ENCODE measurements at places on chromosomes 1 and 21.

- DNase-seq, result peak; percentile 36
Observed at GRCh38 chr1:220803401-220804201, 16.9 kb downstream of the MTARC1 start.

DNA sequence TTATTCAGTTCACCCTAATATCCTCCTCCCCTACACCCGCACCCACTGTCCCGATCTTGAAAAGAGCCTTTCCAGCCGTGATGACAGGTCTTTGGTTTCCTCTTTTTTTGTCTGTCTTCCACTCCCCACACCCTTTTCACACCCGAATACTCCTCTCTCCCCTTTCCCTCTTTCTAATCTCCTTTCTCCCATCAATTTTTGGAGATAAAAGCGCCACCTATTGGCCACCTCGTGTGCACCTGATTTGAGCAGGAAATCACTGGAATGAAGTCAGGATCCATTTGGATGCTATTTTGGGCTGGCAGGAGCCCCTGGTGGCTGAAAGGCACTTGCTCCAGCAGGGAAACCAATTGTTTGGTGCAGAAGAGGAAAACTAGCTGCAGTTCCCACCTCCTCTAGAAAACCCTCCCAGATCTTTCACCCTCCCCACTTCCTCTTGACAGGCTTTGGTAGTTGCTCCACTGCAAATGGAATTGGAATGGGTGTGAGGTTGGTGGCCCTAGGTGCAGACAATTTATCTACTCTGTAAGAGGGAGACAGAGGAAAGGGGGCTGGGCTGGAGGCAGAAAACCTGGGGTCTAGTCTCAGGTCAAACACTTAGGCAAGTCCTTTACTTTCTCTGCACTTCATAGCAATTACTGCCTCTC, 8.4 kb downstream of the FOXE3 start:
- DNase-seq, result no peak

GRCh38 chr1:241637604-241638003, 2.6 kb downstream of the CHML start:
- DNase-seq, result no peak

DNA sequence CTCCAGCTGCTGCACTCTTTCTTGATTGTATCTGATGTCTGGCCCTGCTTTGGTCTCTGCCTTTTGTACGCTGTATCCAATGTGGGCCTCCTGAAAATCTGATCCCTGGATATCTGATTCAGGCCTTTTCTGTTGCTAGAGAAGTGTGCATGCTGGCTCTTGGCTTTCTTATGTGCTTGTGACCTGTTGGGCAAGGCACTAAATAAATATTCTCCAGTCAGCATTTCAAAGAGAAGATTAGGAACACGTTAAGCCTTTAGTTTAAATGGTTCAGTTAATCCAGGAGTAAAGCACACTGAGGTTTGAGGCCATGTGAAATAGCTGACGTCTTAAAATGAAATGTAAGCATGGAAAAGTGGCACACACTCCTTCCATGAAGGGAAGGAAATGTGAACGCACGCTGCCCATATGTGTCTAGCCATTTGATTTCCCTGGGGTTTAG, 9.3 kb upstream of the F3 start:
- no peak for DNase-seq

GRCh38 chr1:161473348-161473747, 31.9 kb upstream of the FCGR2A start:
- DNase-seq, result no peak

DNA sequence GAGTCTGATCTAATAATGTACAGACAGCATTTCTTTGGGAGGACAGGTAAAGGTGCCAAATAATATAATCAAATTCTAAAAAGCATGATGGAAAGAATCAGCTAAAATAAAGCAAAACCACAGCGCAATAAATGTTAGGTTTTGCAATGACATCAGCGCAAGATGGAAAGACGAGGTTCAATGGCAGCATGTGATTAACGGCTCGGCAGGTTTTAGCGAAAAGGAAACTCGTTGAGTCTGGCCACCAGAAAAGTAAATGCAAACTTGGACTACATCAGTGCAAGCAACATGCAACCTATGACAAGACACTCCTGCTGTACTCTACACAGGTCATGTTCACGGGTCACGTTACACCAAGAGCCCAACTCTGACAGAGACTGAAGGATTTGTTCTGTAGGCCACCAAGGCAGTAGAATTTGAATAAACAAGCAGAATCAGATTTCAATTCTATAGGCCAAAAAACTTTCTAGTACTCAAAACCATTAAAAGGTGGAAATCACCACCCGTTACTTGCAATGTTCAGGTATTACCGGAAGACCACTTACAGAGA, 4.5 kb downstream of the SIPA1L2 start:
- no peak for DNase-seq
